ENCODE measurements at places on chromosomes 7 and 10.
A peak's percentile ranks its signal among the peaks of the same experiment; 100 is the strongest.

GRCh38 chr10:125266966-125267365 lies 106.6 kb upstream of the CTBP2 start:
- DNase-seq, result no peak

GRCh38 chr10:112395809-112396530 lies 22.1 kb downstream of the ACSL5 start:
- DNase-seq, result no peak

DNA sequence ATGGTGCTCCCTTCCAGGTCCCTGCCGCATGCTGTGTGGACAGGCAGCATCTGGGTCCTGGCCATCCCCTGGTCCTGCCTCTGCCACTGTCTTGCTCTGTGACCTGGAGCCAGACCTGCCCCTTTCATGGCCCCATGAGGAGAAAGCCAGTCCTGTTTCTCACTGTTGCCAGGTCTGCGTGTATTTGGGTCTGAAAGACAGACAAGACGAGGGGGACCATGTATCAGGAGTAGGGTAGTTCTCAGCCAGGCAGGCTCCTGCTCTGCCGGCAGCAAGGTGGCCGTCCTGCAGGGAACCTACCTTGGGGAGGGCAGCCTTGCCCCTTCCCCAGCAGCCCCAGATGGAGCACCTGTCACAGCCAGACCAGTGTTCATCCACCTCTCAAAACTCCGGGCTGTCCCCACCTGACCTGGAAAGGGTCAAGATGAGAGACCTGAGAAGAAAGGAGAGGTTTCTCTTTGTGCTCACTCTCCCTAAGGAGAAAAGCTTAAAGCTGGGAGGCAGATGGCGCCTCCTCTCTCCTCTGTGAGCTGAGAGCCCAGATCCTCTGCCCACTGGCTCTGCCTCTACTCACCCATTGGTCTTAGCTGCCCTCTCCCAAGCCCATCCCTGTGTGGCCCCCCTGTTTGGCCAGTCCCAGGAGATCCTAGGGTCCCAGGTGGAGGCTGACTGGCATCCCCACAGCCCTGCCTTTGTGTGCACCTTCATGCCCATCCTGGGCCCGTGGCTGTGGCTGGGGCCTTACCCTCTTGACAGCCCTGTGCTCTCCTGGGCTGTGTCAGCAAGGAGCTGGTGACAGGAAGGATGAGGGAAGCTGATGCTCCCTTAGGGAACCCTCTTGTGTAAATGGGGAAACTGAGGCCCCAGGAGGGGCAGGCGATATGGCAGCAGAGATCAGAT lies 116.1 kb upstream of the PCBD1 start:
- DNase-seq, result no peak

DNA sequence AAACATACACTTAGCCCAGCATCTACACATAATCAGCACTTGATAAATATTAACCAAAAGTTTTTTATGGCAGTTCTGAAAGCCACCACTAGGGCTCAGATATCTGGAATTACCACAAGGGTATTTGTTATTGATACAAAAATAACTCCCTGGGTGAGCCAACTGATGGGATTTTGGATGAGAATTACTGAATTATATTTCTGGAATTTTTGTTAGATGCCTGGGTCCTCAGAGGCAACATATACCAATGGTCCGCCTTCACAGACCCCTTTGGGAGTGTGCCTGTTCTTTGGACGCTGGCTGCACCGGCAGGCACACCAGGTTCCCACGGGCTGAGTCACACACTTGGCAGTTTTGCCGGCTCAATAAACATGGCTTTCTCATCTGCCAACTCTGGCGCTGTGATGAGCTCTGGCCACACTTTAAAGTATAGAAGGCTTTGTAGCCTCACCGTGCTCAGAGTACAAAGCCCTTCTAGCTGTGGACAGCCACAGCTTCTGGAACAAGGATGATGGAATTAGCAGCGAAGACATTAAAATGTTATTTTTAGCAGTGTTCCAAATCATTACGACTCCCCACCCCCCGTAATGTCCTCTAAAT lies 24.5 kb upstream of the EEPD1 start:
- peak; percentile 66 for DNase-seq

- no peak for DNase-seq
These were observed 111.4 kb downstream of the ST7 start for GRCh38 chr7:117064688-117065087.

- no peak for DNase-seq
These were observed 75.8 kb downstream of the ZRANB1 start for GRCh38 chr10:125017547-125018298.

DNA sequence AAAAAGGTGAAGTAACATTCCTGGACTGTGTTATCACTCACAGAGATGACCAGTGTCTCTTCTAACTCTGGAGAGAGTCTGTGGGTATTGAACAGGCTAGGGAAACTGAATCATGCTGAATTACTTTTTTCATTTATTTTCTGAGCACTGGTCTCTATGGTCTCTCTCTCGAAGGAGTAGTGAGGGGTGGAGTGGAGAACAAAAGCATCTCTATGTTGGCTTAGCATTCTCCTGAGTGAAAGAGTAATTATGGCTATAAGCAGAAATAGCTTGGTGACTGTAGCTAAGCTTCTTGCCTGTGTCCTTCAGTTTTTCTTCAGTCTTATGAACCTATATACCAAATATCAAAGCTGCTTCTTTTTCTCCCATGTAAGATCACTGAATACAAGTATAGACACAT lies 64.6 kb upstream of the PTN start:
- peak; percentile 54 for DNase-seq

GRCh38 chr10:13961853-13962252 lies 368.9 kb downstream of the FRMD4A start:
- DNase-seq, result no peak

- DNase-seq, result no peak
These were observed 221.7 kb upstream of the LYZL1 start for GRCh38 chr10:29067161-29067560.

GRCh38 chr10:120727001-120727400 lies 124.2 kb upstream of the WDR11 start:
- no peak for DNase-seq

DNA sequence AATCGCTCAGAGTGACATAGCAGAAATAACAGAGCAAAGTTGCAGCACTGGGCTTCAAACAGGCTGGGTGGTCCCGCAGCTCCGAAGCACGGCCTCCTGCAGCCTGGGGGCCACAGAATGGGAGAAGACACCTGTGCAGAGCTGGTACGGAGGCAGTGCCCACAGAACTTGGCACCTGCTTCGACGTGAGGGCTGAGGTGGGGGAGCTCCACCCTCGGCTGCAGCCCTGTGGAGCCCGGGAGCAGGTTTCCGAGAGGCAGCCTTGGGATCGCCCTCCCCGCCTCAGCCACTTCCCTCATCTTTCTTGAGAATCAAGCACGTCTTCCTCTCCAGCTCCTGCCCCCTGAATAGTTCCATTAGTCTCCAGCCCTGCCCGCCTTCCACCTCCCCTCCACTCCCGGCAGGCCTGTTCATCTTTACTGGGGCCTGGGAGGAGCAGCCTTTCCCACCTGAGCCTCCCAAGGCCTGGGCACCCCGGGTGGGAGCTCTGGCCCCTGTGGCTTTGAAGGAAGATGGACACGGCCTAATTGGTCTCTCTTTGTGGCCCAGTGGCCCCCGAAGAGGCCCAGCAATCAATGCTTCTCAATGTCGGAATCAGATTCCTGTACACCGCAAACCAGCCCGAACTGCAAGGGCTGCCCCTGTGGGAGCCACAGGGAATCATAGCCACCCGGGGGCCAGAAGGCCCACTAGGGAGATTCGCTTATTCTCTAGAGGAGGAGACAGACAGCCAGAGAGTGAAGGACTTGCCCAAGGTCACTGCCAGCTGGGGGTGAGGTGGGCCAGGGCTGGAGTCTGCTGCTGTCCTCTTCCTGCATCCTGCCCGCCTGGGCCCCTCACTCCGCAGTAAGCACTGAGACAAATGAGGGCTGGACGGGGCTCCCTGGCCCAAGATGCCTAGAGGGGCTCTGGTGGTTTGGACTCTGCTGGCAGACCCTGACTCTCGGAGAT lies 17.0 kb upstream of the PCBD1 start:
- no peak for DNase-seq

DNA sequence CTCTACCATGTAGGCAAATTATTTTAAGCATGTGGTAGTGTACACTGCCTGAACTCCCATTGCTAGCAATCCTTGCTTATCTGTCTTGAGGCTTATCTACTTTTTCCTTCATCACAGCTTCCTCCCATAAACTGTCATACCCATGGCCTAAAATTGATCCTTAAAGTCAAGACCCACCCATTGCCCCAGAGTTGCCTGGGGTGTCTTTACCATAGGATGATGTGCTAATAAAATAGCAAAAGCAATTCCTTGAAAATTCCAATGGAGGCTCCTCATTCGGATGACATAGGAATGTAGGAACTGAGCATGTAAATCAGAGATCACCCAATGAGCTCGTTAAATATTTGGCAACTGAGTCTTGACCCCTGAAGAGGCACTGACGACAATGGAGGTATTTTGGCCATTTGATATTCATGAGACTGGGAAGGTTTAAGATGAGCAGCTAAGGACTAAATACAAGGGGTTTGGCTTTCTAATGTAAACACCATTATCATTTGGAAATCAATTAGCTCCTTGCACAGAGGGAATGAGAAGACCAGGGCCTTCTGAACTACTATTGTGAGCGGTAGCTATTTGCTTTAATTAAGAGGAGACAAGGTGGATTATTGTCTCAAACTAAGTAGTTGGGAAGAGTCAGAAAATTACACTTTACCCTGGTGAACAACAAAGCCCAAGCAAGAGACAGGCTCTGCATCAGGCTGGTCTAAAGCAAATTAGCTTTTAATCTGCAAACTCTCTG lies 234.9 kb downstream of the GATA3 start:
- no peak for DNase-seq

- DNase-seq, result no peak
These were observed 1.1 kb downstream of the ADRA2A start for GRCh38 chr10:111077785-111078504.

- no peak for DNase-seq
These were observed 36.7 kb downstream of the CDK6 start for GRCh38 chr7:92799446-92800211.

- DNase-seq, result no peak
These were observed 431.9 kb downstream of the TNS3 start for GRCh38 chr7:47149971-47150370.

Measured in pons (tissue), 1 donor.